ENCODE measurements at places on chromosomes 7 and 10.
A peak's percentile ranks its signal among the peaks of the same experiment; 100 is the strongest.

DNA sequence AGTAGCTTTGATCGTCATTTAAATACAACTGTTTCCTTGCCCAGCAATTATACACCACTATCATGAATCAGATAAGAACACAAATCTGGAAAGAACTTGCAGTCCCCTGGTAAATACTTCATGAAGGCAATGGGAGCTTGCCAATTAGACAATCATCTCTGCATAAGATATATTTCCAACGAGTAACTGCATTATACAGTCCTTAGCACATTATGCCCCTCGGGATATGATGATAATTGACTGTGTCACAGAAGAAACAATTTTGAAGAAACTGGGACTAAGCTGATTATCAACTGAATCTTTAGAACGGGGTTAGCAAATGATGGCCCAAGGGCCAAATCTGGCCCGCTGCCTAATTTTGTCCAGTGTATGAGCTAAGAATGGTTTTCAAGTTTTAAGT is 155.7 kb downstream of the TRIL start:
- ATAC-seq, result peak; percentile 59

- ATAC-seq, result no peak
Measured at GRCh38 chr7:107330478-107330877, 139.4 kb upstream of the GPR22 start.

DNA sequence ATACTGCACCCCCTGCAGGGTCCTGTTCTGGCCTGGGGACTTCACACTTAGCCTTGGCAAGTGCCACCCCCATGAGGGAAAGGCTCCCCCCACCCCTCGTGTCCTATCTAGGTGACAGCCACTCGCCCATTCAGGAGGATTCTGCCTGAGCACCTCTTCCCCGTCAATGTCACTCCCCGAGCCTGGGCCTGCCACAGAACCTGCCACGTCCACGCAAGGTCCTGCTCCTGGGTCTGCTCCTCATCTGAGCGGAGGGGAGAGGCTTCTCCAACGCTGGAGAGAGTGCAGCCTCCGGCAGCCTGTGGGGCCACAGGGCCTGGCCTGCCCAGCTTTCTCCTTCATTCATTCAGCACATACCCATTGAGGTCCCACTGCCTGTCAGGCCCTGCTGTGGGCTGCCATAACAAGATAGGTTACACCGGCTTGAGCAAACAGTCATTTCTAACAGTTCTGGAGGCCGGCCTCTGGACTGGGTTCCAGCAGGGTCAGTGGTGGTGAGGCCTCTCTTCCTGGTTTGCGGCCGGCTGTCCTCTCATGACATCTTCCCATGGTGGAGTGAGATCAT is 92.0 kb upstream of the RET start:
- ATAC-seq, result no peak

DNA sequence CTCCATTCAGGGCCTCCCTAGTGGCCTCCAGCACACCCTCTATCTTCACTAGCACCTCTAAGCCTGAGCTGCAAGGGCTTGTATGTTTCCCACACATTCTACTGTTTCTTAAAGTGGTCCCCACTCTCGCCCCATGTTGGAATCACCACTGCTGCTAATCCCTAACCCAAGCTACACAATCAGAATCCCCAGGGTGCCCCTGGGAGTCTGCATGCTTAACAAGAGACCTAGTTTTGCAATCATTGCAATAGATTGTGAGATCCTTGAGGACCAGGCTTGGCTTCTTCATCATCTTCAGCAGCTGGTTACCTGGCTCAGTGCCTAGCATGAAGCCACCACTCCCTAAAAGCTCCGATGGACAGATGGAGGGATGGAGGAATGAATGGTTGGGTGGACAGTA is 113.9 kb downstream of the MYOF start:
- no peak for ATAC-seq

DNA sequence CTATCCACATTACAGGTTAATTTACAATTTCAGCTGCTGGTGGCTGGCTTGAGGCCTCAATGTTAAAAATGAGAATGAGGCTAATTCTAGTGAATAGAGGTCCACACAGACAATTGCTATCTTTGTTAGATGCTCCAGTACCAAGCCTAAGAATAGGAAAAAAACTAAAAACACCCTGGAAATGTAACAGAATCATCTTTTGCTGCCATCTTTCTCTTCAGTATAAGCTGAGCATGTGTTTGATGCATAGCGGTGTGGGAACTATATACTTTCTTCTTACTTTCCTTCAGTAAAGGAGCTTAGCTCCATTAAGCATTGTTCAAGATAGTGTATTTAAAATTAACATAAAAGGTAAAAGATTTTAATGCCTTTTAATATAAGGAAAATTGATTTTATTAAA is 5.6 kb downstream of the TMEM229A start:
- no peak for ATAC-seq

DNA sequence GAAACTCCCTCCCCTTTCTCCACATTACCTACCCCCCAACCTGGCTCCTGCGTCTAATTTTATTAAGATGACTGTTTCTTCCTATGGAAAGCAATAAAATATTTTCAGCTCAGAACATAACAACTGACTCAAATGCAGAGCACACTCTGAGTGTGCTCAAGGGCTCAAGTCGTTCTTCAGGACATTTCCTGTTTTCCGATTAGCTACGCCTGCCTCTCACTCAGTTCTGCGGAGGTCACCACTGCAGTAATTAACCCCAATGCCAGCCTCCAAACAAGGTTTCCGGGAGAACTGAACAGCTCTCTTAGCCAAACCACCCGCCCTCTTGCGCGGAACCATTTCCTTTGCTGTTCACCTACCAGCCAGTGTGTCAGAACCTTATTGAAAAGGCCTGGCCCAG is 19.3 kb downstream of the MYOF start:
- peak; percentile 3 for ATAC-seq

GRCh38 chr10:127368929-127369328 is 172.5 kb upstream of the INSYN2A start:
- no peak for ATAC-seq

DNA sequence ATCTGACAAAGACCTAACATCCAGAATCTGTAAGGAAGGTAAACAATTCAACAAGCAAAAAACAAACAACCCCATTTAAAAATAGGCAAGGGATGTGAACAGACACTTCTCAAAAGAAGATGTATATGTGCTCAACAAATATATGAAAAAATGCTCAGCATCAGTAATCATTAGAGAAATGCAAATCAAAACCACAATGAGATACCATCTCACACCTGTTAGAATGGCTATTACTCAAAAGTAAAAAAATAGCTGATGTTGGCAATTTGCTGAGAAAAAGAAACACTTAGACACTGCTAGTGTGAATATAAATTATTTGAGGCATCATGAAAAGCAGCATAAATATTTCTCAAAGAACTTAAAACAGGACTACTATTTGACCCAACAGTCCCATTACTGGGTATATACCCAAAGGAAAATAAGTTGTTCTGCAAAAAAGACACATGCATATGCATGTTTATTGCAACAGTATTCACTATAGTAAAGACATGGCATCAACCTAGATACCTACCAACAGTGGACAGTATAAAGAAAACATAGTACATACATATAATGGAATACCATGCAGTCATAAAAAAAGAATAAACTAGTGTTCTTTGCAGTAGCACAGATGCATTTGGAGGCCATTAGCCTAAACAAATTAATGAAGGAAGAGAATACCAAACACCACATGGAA is 980.1 kb downstream of the KCNMA1 start:
- ATAC-seq, result no peak

DNA sequence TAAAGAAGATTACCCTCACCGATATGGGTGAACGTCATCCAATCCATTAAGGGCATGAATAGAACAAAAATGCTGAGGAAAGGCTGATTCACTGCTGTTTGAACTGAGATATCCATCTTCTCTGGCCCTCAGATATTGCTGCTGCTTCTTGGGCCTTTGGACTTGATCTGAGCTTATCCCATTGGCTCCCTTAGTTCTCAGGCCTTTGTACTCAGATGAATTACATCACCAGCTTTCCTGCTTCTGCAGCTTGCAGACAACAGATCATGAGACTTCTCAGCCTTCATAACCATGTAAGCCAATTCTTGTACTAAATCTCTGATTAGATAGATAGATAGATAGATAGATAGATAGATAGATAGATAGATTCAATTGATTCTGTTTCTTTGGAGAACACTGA is 40.2 kb downstream of the CYCS start:
- ATAC-seq, result no peak

GRCh38 chr10:20535897-20536881 is 360.9 kb downstream of the NEBL start:
- no peak for ATAC-seq

GRCh38 chr10:3433131-3433530 is 260.5 kb upstream of the PITRM1 start:
- ATAC-seq, result no peak

DNA sequence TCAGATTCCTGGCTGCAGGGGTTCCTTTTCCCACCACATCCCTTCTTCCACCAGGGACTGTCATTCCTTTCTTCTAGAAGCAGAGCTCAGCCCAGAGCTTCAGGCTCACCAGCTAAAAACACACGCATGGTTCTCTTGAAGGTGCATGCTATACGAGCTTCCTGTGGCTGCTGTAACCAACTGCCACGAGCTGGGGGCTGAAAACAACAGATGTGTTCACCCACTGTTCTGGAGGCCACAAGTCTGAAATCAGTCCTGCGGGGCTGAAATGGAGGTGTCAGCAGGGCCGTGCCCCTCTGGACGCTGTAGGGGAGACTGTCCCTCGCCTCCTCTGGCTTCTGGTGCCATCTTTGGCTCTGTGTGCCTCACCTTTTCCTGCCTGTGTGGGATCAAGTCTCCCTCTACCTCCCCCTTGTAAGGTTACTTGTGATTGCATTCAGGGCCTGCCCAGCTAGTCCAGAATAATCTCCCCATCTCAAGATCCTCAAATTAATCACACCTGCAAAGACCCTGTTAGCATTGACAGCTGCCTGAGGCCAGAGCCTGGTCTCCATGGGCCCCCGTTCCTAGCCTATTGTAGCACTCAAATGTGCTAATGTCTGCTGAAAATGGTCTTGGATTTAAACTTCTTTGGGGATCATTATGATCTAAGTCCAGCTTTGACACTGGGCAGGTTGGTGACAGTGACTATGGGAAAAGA is 13.7 kb downstream of the RAB19 start:
- no peak for ATAC-seq

DNA sequence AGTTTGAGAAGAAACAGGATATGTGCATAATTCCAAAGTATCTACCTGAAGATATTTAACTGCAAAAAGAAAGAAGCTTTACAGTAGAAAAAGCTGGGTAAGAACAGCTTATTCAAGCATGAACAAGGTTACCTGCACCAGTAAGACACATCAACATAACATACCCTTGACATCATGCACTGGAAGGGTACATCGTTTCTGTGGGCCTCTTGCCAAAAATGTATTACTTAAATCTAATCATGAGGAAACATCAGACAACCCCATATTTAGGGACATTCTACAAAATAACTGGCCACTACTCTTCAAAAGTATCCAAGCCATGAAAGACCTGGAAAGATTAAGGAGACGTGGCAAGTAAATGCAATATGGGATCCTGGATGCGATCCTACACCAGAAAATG is 18.9 kb downstream of the TPK1 start:
- ATAC-seq, result no peak

- no peak for ATAC-seq
Measured at GRCh38 chr7:47150497-47151260, 431.2 kb downstream of the TNS3 start.

- no peak for ATAC-seq
Measured at GRCh38 chr7:55004579-55004978, 14.2 kb upstream of the EGFR start.

- no peak for ATAC-seq
Measured at GRCh38 chr10:120513307-120513796, 56.3 kb downstream of the PLPP4 start.

DNA sequence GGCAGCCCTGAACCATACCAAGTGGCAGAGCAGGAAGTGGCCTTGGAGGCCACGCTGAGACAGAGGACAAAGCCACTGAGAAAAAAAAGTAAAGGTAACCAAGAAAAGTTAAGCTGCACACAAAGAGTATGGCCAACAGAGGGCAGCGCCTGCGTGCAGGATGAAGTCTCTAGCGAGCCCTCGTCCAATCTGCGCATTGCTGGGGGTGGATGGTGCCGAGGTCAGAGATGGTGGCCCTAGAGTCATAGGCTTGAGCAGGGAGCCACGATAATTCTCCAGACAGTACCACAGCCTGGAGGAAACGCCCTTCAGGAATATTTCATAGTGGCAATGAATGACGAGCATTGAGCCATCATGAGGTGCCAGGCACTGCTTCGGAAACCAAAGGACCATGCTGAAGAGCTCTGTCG is 9.7 kb downstream of the ATP6V0E2 start:
- ATAC-seq, result peak; percentile 86

DNA sequence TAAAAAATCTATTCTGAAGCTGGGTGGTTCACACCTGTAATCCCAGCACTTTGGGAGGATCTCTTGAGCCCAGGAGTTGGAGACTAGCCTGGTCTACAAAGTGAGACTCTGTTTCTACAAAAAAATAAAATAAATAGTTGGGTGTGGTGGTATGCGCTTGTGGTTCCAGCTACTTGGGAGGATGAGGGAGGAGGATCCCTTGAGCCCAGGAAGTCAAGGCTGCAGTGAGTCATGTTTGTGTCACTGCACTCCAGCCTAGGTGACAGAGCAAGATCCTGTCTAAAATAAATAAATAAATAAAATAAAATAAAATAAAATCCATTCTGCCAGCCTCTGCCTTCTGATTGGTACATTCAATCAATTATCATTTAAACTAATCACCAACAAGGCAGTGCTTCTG is 17.5 kb downstream of the ZNF33A start:
- ATAC-seq, result no peak

DNA sequence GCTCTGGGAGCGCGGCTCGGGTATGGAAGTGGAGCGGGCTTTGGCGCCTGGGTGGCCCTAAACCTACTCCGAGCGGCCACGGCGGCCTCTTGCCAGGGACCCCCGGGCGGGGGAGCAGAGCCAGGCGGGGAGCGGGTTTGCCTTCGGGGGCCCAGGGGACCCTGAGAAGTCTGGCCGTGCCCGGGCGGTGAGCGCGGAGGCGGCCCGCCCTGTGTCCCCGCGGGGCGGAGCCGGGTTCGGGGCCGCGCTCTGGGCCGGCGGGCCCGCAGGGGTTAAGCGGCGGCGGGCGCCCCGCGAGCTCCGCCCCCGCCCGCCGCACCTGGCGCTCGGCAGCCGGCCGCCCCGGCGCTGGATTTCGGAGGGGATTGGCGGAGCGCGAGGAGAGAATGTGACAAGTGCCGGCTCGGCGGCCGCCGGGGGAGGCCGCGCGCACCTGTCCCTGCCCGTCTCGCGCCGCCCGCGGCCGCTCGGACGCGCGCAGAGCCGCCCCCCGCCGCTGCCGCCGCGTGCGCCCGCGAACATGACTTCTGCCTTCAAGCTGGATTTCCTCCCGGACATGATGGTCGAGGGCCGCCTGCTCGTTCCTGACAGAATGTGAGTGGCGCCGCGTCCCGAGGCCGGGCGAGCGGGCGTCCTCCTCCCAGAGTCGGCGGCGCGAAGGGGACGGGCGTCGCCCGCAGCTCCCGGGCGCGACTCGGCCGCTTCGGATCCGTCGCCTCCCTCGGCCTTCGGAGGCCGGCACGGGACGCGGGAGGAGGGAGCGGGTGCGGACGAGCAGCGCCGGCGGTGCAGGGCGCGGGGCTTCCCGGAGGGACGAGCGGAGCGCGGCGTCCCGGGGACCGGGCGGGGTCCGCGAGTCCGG is at the start of gene CELF2:
Gene CELF2, plus strand, starts transcription at position 303 of the 862 bp plus-strand sequence. Its CDS starts 218 bp downstream, at position 521.
- no peak for ATAC-seq
